ENCODE measurements at places on chromosomes 6 and 20.

DNA sequence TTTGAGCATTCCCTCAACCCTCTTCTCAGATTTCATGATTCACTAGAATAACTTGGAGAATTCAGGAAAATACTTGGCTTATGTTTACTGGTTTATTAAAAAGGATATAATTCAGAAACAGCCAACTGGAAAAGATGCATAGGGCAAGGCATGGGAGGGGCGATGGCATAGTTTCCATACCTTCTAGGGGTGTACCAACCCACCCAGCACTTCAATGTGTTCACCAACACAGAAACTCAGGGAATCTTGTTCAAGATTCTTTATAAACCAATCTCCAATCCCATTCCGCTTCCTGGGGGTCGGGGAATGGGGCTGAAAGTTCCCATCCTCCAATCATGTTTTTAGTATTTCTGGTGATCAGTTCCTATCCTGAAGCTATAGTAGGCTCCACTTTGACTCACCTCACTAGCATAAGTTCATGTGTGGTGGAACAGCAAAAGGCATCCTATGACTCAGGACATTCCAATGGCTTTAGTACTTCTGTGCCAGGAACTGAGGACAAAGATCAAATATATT is 164.4 kb downstream of the SIM1 start:
- DNase-seq = no peak

GRCh38 chr6:167512696-167513375 is 187.9 kb downstream of the TTLL2 start:
- no peak for DNase-seq

GRCh38 chr20:40913224-40914185 is 115.1 kb upstream of the TOP1 start:
- DNase-seq = no peak

DNA sequence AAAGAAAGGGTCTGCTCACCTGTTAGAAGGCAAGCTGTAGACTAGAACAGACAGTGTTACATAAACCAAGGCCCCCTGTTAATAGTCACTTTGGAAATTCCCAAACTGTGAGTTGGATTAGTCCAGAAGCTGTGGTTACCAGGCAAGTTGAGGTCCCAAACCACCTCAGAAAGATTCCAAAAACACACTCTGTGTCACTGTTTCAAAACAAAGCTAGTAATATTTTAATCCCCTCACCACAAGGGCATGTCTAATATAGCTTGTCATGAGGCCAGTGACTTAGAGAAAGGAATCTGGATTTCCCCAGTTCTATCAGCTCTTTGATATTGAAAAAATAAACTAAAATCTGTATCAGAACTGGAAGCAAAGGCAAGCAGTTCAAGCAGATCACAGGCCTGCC is 244.6 kb downstream of the HAO1 start:
- no peak for DNase-seq
